ENCODE measurements at places on chromosomes 16 and 17. TPM values are rescaled to one million over a fixed set of nuclear protein-coding genes. Genes with fewer than 3 reads are reported as not detected.
A peak's percentile ranks its signal among the peaks of the same experiment; 100 is the strongest.

- no peak for DNase-seq
Observed at GRCh38 chr17:43378766-43379165, 20.0 kb upstream of the ARL4D start.

- DNase-seq: peak; percentile 95
Observed at GRCh38 chr17:57874434-57875289, 24.8 kb upstream of the MRPS23 start.

- peak; percentile 78 for DNase-seq
Observed at GRCh38 chr17:76547183-76547641, 7.4 kb downstream of the PRCD start.

DNA sequence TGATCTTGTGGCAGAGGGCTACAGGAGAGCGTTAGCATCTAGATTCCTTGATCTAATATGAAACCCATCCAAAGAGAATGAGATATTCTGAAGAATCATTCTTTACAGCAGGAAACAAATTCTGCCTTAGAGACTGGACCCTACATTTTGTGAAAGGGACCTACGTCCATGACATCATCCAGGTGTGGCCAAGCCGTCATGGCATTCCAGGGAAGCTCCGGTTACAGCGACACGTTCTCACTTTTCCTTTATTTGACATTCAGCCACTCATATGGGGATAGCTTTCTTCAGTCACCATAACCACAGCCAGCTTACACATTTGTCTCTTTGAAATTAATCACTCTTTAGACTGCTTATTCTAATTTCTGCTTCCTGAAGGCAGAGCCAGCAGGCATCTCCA is 408.1 kb downstream of the XYLT1 start:
- no peak for DNase-seq

DNA sequence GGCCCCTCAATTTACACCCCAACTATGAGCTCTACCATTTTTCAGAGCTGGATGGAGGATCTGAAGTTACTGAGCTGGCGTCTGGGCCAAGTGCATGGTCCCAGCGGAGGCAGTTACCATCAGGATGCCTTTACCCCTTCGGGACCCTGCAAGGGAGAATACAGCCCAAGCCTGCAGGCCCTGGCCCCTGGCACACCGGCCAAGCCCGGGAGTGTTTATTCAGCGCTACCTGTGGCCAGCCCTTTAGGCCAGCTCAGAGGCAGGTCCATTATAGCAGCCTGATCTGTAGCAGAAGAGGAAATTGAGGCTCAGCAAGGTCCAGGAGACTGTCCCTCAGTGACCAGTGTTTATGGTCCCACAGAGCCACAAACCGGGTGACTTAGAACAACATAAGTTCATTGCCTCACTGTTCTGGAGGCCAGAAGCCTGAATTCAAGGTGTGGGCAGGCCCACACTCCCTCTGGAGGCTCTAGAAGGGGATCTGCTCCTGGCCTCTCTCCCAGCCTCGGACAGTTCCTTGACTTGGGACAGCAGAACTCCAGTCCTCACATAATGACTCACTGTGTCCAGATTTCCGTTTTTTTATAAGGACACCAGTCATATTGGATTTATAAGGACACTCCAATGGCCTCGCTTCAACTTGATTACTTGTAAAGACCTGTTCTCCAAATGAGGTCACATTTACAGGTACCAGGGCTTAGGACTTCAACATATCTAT is 8.8 kb downstream of the SEC14L5 start:
- no peak for DNase-seq

DNA sequence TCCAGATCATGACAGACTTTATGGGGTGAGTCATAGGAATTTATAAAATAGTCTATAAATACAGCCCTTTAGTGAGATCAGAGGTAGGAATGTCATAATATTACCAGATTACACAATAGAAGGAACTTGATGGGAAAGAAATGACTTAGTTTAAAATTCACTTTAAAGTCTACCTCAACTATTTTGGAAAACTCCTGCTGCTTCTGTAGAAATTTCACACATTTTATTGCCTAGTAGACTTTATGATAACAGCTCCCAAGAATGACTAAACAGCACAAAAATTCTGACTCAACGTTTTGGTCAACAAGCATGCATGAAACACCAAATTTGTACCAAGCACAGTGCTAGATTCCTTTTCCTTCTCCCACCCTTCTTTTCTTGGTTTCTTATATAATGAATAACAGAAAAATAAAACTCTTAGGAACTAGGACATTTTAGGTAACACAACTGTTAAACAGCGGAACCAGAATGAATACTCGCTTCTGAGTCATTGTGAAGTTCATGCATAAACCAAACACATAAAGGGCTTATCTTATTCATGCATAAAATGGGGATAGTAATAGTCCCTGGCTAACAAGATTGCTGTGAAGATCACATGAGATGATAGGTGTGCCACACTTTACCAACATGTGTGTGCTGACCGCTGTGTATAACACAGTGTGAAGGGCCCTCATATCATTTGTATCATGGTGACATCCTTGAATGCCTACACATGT is 243.9 kb downstream of the CDH8 start:
- no peak for DNase-seq

DNA sequence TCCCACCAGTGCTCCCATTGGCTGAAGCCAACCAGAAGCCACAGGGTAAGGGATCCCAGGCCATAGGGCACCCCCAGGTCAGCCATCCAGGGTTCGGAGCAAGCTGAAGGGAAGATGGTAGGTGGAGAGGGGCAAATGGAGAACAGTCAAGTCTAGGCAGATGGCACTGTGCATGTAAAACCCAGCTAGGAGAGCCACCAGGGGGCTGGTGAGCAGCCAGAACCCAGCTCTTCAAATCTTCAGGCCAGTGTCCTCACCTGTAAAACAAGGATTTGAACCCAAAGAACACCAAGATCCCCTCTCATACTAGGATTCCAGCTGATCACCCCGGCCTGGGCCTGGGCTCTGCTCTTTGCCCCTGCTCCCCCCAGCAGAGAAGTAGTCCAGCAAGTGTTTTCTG is 43.5 kb downstream of the GINS3 start:
- no peak for DNase-seq

- DNase-seq: no peak
Observed at GRCh38 chr16:11409398-11409797, 64.1 kb downstream of the RMI2 start.

DNA sequence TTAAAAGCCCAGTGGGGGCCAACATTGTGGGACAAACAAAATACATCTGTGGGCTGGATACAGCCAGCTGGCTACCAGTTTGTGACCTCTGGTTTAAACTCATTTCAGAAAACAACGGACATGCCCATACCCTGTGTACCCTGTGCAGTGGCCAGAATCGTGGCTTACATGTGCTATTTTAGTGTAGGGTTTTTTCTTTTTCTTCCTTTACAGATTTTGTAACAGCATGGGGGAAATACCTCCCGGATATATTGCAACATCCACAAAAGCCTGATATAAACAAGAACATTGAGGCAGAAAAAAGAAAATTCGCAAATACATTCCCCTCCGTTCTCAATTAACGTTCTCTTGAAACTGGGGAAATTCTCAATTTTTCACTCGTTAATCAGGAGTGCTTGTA is 7.3 kb downstream of the HS3ST4 start:
- no peak for DNase-seq

GRCh38 chr16:8589057-8589899 is 1.0 kb downstream of the TMEM114 start:
- DNase-seq: no peak

DNA sequence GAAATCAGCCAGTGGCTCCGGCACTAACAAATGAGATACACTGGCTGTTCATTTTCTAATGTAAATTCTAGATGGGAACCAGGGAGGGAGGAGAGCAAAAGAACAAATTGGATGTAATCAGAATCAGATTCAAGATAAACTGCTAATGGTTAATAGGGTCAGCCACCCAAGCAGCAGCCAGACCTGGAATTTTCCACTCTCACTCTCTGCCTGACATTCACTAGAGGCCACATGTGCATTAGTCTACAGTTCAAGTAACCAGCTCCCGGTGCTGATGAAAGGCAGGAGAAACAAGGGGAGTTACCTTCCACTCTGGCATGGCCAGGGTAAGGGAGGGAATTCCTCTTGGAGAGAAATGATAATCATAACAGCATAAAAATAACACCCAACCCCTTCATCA is 597.7 kb downstream of the TOX3 start:
- no peak for DNase-seq

DNA sequence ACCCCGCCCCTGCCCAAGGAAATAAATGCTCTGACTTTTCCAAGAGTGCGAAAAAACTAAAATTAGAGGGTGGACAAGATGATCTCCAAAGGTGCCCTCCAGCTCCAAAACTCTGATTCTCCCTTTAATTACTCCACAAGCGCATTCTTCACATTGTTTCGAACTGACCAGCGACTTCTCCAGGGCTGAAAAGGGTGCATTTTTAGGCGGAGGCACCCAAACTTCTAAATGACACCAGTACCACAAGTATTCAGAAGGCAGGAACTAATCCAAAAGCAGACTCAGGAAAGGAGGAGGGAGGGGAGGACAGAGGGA is 750 bp downstream of the ZFHX3 start:
- no peak for DNase-seq

- no peak for DNase-seq
Observed at GRCh38 chr16:3797904-3798811, 80.8 kb upstream of the TRAP1 start.

Gene CCL17
- total RNA-seq: not detected

Gene CYTH1
- total RNA-seq: 50.6 TPM

Gene CDR2
- total RNA-seq: 39.0 TPM

Gene KCNJ2
- 11.6 TPM for total RNA-seq

Gene SPG7
- total RNA-seq: 170 TPM

Gene GSG1L
- total RNA-seq: not detected

Gene CCL1
- not detected for total RNA-seq

Gene KRT28
- total RNA-seq: not detected

Gene PITPNM3
- total RNA-seq: 0.34 TPM

Gene PPL
- 7.0 TPM for total RNA-seq

Gene GAA
- total RNA-seq: 52.4 TPM

Gene ATP1B2
- not detected for total RNA-seq

All from dermis blood vessel endothelial cell (primary cell).